ENCODE measurements at places on chromosomes 5 and 9. TPM values are rescaled to one million over a fixed set of nuclear protein-coding genes. Genes with fewer than 3 reads are reported as not detected.
A peak's percentile ranks its signal among the peaks of the same experiment; 100 is the strongest.

The NTRK2 gene
- under 0.01 TPM for total RNA-seq

The FNIP1 gene
- total RNA-seq = 18.7 TPM

The AK3 gene
- total RNA-seq = 36.3 TPM

The GNG10 gene
- total RNA-seq = 53.7 TPM

The LHX6 gene
- 0.44 TPM for total RNA-seq

The ABO gene
- not detected for total RNA-seq

The PCDHB6 gene
- total RNA-seq = not detected

The NRARP gene
- total RNA-seq = 1.1 TPM

DNA sequence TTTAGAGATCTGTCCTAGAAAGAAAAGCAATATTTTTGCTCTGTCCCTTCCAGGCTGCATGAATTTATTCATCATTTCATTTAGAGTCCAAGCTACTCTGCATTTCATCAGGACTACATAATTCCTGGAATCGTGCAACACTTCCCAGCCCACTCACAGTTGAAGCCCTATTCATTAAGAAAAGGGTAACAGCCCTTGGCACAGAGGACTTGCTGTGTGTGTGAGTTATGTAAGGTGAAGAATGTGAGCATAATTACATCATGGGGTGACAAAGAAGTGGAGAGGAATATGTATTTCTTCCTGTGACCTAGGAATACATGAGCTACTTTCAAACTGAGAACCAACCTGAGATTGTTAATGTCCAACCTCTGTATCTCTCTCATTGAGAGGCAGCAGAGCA, 317.4 kb downstream of the ARHGEF28 start:
- DNase-seq = no peak

DNA sequence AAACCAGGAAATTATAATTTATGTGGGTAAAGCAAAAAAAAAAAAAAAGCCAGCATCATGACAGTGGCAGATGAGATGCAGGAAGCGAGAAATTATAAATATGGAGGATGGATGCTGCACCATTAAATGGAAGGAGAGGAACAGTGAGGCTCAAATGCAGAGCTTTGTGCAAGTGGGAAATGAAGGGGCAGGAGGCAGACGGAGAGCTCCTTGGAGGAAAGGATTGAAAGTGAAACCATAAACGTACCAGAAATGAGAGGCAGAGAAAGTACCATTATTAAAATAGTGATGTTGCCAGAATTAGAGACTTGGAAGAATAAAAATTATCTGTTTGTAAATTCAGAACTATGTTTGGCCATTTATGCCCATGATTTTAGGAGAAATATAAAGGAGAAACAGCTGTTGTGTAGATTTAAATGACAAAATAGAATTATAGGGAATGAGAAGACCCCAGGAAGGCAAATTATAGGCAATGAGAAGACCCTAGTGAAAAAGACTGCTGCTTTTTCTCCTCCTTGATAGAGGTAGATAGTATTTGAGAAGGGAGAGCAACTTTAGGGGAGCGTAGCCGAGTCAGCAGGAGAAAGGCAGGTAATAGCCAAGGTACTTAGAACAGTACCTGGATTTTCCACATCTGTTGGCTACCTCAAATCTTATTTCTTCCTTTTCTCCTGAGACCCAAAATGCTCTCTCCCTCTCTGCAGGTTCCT, 341.0 kb upstream of the CD180 start:
- DNase-seq = no peak

GRCh38 chr9:642014-642413, 199.5 kb upstream of the DMRT1 start:
- no peak for DNase-seq

DNA sequence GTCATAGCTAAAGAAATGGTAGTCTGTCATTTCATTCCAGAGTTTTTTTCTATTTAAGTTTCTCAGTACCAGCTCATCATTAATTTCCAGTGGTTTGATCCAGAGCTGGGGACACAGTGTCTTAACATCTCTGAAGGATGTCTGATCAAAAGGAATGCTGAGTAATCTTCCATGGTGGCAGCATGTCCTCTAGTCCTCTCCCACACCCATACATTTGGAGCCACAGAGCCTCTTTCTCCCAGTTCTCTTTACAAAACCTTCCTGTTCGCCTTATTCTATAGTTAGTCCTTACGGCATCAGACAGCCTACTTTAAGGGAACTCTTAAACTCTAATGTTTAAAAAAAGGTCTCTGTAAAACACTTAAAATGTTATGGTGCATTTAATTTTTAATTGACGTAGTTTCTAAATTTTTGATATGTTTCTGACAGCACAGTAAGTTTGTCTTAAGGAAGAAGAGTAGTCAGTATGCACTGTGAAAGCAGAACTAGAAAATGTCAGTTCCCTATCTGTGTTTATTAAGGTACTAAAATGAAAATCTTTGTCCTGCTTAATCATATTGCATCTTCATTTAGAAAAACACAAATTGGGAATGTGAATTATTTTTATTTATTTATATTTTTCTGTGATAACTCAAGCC, 96.8 kb downstream of the INIP start:
- no peak for DNase-seq

DNA sequence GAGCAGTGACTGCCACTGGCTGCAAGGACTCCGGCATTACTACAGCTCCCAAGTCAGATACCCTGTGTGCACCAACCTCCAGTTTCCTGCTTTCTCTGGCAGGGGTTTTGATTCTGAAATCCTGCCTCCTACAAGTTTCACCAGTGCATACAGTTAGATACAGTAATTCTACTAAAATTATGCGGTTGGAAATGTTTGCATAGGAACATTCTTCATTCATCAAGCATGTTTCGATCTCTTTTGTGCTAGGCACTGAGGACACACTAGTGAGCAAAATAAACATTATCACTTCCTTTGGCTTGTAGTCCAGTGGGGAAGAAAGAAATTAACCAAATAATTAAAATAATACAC, 152.2 kb downstream of the TMEM167A start:
- no peak for DNase-seq

GRCh38 chr5:167905919-167906853, 385.3 kb upstream of the WWC1 start:
- no peak for DNase-seq

- no peak for DNase-seq
These were observed 45.7 kb upstream of the GHR start for GRCh38 chr5:42377496-42377895.

GRCh38 chr5:132949136-132949535, 14.3 kb downstream of the AFF4 start:
- DNase-seq = no peak

GRCh38 chr5:113489299-113489698, 1.0 kb upstream of the MCC start:
- DNase-seq = peak; percentile 100

DNA sequence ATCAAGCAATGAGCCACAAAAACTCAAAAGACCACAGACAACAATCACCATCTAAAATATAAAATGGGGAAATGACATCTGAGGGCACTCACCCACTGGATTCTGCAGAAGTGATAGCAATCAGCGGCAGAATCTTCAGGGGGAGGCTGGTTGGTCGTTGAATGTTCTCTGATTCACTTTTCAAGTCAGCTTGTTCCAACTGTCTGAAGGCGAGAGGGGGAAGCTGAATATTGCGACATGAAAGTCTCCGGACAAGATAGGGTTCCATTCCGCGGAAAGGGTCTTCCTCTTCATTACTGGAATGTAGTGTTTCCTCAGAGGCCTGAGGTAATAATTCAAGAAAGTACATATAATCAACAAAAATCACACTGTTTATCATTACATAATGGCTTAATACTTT, 94.9 kb upstream of the PDE4D start:
- no peak for DNase-seq

All from foreskin keratinocyte (primary cell).